ENCODE measurements at places on chromosomes 11 and 22.
A peak's percentile ranks its signal among the peaks of the same experiment; 100 is the strongest.

- DNase-seq, result no peak
These were observed 32.5 kb upstream of the NUCB2 start for GRCh38 chr11:17244046-17244445.

- no peak for DNase-seq
These were observed 8.3 kb downstream of the KRTAP5-11 start for GRCh38 chr11:71574418-71574817.

DNA sequence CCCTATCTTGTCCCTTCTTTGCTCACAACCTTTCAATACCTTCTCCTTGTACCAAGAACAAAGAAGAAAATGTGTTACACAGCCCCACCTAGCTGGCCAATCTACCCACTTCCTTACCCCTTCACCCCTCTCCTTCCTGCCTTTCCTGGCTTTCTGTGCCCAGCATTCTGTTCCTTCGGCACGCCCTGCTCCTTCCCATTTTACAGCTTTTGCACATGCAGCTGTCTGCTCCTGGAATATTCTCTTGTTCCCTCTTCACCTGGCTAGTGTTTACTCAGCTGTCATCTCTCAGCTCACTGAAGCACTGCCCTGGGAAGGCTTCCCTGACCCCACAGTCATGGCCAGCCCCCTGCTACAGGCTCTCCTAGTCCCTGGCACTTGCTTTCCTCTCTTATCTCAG, 30.7 kb downstream of the SERPINH1 start:
- peak; percentile 63 for DNase-seq

GRCh38 chr22:36097880-36098279, 62.7 kb downstream of the APOL3 start:
- DNase-seq, result no peak

DNA sequence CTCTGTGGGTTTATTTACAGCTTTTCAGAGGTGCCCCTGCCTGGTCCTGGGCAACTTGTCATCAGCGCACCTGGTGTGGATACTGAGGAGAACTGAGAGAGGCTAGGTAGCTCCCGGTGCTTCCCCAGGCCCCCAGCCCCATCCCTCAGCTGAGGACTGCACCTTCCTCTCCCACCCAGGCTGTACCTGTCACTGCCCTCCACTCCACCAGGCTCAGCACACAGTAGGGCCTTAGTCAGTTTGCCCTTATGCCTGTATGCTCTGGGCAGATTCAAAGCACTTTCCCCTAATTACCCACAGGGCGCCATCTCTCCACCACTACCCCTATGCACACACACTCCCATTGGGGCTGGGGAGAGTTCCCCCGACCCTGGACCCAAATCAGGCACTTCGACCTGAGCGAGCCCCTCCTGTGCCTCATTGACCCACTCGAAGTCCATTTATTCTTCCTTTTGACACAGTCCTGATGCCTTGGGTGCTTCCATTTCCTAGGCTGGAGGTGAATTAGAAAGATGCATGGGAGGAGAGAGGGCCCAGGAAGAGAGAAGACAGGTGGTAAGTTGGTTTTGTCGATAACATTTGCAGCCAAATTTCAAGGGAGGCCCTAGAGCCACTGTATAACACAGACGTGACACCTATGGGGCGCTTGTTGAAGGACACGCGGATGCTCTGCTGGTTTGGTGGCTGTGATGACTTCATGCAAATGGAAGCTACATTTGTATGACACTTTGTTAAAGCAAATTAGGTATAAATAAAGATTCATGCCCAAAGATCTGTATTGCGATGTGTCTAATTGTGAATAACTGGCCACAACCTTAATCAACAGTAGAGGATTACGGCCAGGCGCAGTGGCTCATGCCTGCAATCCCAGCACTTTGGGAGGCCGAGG, 13.8 kb upstream of the PICK1 start:
- DNase-seq, result no peak

GRCh38 chr11:62497132-62497801, 49.3 kb downstream of the AHNAK start:
- no peak for DNase-seq

DNA sequence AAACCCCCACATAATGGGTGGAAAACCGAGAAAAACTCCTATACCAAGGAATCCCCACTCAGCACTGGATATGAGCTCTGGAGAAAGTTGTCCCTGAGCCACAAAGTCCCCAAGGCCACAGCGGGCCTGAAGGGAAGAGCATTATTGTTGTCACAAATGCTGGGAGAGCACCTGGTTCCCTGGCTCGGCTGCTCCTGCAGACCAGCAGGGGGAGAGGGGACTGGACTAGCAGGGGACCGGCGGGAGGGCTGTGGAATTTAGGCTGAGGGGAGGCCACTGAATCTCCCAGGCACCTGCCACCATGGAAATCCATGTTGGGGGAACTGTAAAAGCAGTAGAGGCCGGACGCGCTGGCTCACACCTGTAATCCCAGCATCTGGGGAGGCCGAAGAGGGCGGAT, 7.0 kb downstream of the PC start:
- DNase-seq, result no peak

DNA sequence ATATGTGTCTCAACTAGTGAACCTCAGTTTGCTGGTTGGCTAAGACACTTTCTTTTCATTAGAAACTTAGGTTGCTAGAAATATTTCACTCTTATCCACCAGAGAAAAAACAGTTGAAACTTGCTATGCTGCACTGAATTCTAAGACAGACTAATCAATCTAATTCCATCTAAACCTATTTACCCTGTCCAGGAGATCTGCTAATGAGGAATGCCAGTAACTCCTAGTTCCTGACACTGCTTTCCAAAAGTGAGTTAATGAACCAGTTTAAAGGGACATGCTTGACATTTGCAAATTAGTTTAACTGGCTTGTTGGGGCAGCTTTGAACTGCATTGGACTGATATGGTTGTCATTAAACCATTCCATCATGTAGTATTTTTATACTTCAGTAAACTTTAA, 258.5 kb downstream of the CNTN5 start:
- no peak for DNase-seq

GRCh38 chr11:72831521-72832300, 17.5 kb downstream of the ATG16L2 start:
- DNase-seq, result peak; percentile 53

DNA sequence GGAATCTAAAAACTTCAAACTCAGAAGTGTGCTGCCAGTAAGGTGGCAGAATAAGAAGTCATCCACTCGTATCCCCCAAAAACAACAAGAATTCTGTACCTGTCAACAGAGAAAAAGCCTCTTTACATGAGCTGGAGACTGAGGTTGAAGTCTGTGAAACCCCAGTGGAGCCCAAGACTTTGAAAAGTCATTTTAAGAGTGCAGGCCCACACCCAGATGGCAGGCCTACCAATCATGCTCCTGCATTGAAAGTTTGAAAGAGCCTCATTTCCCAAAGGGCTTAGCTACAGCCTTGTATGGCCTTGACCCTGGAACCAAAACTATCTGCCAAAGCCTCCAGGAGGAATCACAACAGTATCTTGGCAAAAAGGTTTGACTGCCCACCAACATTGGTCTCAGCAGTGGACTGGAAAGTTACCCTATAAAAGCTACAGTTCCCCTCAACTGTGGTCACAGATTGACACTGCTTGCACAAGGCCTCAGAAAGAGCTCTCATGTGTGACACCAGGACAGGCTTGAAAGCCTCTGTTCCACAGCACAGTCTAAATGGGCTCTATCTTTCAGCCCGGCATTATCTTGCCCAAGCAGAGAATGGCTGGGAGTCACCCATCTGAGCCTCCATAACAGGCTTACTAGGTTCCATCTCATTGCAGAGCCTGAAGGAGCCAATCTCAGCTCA, 47.7 kb downstream of the SLC22A9 start:
- no peak for DNase-seq

DNA sequence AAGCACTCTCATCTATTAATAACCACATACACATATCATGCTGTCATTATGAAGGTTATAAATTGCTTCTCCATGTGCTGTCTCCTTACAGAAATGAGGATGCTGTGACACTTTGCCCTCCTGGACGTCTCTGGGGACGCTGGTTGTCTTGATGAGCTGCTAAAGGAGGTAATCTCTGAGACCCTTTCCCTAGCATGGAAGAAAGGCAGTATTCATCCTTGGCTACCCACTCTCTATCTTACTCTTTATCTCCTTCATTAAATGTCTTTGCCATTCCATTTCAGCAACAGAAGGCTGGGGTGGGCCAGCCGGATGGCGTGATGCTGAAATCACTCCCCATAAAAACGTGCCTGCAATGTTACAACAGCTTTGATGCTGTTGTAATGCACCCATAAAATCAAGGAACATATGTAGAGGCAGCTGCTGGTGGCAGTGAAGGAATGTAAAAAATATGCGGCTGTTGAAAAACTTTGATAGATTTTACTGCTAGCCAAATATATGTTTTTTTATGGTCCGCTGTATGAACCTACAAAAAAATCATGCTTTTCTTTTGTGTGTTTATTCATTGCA, 715.1 kb upstream of the API5 start:
- DNase-seq, result no peak

DNA sequence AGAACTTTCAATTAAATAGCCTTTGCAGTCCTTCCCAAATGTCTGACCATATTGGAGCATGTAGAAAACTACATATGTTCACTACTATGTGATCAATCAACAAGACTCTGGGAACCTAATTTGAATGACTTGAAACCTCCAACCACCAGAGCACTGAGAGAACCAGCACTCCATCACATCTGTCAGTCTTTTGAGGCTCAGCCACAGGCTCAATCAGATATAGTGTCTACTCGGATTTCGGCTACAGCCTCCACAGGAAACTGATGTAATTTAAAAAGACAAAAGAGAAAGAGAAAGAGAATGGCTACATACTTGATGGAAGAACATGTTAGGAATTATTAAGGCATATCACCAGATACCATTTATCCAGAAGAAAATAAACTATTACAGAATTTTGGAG, 859.0 kb downstream of the FAM181B start:
- DNase-seq, result no peak

DNA sequence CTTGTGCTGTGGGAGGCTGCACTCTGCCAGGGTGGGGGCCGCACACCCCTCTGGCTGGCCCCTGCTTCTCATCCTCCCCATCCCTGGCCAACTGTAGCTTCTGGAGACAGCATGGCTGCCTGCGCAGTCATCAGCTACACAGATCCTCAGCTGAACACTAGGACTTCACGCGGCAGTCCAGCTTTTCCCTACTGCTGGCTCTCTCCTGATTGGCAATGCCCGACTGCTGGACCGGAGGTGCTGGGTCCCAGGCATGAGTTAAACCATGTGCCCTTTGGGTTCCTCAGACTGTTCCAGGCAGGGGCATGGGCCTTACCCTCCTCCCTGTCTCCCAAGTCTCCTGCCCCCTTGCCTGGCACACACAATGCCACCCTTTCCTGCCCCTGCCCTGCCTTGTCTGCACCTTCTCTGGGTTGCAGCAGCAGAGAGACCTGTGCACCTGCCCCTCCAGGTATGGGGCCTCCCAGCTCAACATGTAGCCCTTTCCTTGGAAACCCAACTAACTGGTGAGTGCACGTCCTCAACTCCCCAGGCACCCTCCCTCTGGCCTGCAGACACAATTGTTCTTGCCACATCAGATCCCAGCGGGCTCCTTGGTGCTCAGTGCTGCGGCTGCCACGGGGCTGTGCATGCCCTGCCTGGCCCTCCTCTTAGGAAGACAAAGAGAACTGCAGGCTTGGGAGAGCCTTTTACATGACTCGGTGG, 1039.2 kb downstream of the TBC1D22A start:
- no peak for DNase-seq

DNA sequence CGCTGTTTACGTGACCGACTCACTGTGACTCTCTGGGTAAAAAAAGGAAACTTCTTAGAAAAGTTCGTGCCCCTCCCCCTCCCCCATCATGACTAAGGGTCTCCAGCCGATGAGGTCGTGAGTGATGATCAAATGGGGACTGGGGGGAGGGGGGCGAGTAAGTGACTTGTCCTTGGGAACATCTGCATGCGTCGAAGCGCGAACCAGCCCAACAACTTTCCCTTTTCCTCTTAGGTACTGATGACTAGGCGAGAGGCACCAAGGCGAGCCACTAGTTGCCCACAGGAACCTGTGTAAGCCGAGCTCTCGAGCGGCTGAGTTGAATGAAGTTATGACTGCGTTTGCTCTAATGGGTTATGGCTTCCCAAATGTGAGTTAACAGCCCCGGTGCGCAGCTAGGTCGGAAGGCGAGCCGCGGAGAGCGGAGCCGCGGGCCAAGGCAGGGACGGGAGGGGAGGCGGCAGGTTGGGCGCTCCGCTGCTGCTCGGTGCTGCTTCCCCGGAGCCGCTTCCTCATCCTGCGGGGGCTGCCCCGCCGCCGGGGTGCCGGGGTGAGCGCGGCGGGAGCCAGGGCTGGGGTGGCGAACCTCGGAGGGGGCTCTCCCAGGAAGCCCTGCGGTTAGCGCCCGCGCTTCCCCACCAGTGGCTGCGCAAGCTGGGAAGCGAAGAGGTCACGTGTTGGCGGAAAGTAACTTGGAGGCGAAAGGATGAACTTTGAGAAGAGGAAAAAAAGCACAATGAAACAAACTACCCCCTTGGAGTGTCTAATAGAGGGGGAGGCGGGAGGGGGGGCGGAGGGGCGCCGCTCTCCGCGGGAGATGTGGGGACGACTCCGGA, 22.1 kb upstream of the BDNF start:
- no peak for DNase-seq

GRCh38 chr11:85768473-85769146, 42.3 kb downstream of the SYTL2 start:
- no peak for DNase-seq

GRCh38 chr11:33514079-33514925, 186.3 kb downstream of the C11orf91 start:
- no peak for DNase-seq

DNA sequence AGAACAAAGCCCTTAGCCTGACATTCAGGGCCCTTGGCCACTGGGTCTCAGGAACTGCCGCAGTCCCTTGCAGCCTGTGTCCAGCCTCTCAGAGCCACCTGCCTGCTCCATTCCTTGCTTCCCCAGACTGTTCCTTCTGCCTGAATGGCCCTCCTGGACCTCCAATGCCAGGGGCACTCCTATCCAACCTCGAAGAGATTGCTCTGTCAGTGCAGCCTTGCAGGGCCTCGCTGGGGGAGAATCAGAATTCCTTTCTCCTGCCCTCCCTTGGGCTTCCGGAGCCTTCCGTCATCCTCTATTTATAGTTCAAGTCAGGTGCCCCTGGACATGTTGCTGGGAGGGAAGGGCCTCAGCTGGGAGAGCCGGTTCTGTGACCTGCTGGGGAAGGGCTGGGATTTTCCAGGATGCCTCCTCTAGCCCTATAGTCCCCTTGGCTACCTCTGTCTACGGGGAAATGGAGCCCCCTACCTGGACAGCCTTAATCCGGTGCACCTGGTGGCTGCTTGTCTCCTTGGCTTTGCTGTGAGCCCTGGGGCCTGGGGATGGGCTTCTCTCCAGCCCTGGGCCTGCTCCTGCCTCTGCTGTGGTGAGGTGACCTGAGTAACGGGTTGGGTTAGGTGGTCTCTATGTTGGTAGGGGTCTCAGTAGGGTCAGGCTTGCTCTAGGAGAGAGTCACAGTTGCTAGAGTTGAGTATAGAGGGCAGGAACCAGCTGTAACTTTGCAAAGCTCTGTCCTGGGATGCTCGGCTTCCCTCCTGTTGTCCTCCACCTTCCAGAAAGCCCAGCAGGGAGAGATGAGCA, 45.9 kb upstream of the SYT7 start:
- DNase-seq, result no peak

Data from NCI-H187 (cell line).